ENCODE measurements at places on chromosomes 4 and X. TPM values are rescaled to one million over a fixed set of nuclear protein-coding genes. Genes with fewer than 3 reads are reported as not detected.

OGT gene
- total RNA-seq = 59.1 TPM

PHOX2B gene
- not detected for total RNA-seq

FAM9C gene
- total RNA-seq = under 0.01 TPM

AGTR2 gene
- not detected for total RNA-seq

ADAMTS3 gene
- 0.40 TPM for total RNA-seq

LDB2 gene
- 363 TPM for total RNA-seq

ARSJ gene
- 13.9 TPM for total RNA-seq

TCP11X2 gene
- total RNA-seq = not detected

OPN1MW3 gene
- 0.20 TPM for total RNA-seq

TDO2 gene
- not detected for total RNA-seq

DCAF4L1 gene
- under 0.01 TPM for total RNA-seq

EPHA5 gene
- total RNA-seq = under 0.01 TPM

RPS6KA6 gene
- 0.99 TPM for total RNA-seq

GPRASP3 gene
- 4.4 TPM for total RNA-seq

GAGE12F gene
- total RNA-seq = not detected

ASMT gene
- not detected for total RNA-seq

PNMA5 gene
- not detected for total RNA-seq

TMSB15A gene
- total RNA-seq = 1.1 TPM

MAOB gene
- total RNA-seq = not detected

AKAP14 gene
- not detected for total RNA-seq

PABPC1L2A gene
- total RNA-seq = not detected

BOD1L1 gene
- total RNA-seq = 24.0 TPM

DSPP gene
- total RNA-seq = not detected

TKTL1 gene
- not detected for total RNA-seq

ETDA gene
- total RNA-seq = not detected

ZFP42 gene
- under 0.01 TPM for total RNA-seq

GAB3 gene
- total RNA-seq = 6.5 TPM

SLITRK4 gene
- 0.20 TPM for total RNA-seq

GATA1 gene
- not detected for total RNA-seq

OPRPN gene
- not detected for total RNA-seq

NLRP2B gene
- total RNA-seq = under 0.01 TPM

TMEM35A gene
- 4.8 TPM for total RNA-seq

IL3RA gene
- total RNA-seq = 15.5 TPM

GUCY1B1 gene
- total RNA-seq = 1.4 TPM

APLN gene
- 9.3 TPM for total RNA-seq

CCNB3 gene
- total RNA-seq = 0.40 TPM

HMX1 gene
- not detected for total RNA-seq

GAGE12J gene
- total RNA-seq = not detected

RGN gene
- 0.65 TPM for total RNA-seq

MAGEA1 gene
- not detected for total RNA-seq

SLC38A5 gene
- total RNA-seq = 4.2 TPM

GAGE1 gene
- total RNA-seq = not detected
